ENCODE measurements at places on chromosomes 16 and 17.

DNA sequence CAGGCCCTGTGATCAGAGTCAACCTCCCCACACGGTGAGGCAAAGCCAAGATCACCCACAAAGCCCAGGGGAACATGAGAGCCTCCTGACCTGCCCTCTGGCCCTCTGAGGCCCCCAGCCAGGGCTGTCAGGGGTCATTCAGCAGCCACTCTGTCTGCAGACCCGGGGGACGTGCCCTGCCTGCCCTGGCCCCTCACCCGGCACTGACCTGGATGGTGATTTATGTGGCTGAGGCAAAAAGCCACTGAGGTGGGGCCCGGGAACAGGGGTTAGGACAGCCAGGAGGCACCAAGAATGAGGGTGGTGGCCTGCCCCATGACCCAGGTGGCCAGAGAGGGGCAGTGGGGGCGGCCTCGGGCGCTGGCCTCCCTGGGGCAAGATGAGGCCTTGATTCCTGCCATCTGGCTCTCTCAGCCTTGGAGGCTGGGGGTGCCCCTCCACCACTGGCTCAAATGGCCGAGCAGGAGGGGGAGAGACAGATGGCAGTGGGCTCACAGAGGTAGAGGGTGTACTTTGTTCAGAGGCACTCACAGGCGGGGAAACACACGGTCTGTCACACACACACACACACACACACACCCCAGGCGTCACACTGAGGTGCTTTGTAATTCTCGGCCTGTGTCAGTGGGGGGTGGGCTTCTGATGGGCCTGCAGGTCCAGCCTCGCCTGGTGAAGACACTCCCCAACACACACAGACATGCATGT is 174.0 kb upstream of the GSE1 start:
- DNase-seq = no peak

- no peak for DNase-seq
Measured at GRCh38 chr17:35865412-35866340, 3.0 kb downstream of the HEATR9 start.

GRCh38 chr17:35891269-35891668 is 11.1 kb upstream of the CCL5 start:
- DNase-seq = no peak

DNA sequence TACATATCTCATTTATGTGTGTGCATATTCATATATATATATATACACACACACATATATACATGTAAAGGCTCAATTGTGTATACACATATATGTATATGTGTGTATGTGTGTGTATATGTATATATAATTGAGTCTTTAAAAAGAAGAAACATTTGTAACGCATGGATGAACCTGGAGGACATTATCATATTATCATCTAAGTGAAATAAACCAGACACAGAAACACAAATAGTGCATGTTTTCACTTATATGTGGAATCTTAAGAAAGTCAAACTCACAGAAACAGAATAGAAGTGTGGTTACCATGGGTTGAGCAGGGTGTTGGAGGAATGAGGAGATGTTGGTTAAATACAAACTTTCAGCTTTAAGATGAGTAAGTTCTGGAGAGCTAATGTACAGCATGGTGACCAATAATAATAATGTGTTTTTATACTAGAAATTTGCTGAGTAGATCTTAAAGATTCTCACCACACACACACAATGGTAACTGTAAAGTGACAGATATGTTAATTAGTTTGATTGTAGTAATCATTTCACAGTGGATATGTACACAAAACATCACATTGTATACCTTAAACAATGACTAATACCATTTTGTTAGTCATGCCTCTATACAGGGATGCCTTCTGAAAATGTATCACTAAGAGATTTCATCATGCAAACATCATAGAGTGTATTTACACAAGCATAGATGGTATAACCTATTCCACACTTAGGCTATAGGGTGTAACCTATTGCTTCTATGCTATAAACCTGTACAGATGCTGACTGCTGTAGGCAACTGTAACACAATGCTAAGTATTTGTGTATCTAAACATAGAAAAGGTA is 132.6 kb upstream of the CACNG5 start:
- DNase-seq = no peak

DNA sequence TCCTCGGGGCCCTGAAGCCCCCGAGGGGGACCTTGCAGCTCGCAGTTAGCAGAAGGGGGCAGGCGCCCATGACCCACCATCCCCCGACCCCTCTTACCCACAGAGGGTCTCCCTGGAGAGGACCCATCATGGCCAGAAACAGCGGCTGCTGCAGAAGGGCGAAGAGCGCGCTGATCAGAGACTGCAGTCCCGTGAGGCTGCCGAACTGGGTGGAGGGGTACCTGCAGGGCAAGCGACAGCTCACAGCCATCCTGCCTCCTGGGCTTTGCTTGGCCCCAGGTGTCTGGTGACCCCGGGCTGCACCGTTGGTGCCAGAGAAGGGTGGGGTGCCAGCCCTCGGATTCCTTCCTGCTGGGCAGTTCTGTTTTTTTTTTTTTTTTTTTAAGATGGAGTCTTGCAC is 13.9 kb upstream of the PITPNA start:
- no peak for DNase-seq

- no peak for DNase-seq
Measured at GRCh38 chr17:17680477-17681186, 626 bp upstream of the RAI1 start.

All from NCI-H187 (cell line).